ENCODE measurements at places on chromosomes 5 and 9. TPM values are rescaled to one million over a fixed set of nuclear protein-coding genes. Genes with fewer than 3 reads are reported as not detected.

The SMIM33 gene
- not detected for total RNA-seq

The LTC4S gene
- 1.6 TPM for total RNA-seq

The SAP30L gene
- total RNA-seq, result 9.1 TPM

The SH3PXD2B gene
- 24.1 TPM for total RNA-seq

The DPYSL3 gene
- 62.7 TPM for total RNA-seq

The CATSPER3 gene
- 0.30 TPM for total RNA-seq

The LEAP2 gene
- total RNA-seq, result 0.34 TPM

The NEUROG1 gene
- not detected for total RNA-seq

The OR1Q1 gene
- total RNA-seq, result not detected

The ADGRD2 gene
- total RNA-seq, result not detected

The ORM1 gene
- total RNA-seq, result not detected

The SLC24A2 gene
- not detected for total RNA-seq

The LHX3 gene
- not detected for total RNA-seq

The PCDHA11 gene
- total RNA-seq, result not detected

The PCDHB14 gene
- total RNA-seq, result not detected

The FOXI1 gene
- not detected for total RNA-seq

The SPOCK1 gene
- total RNA-seq, result 1.2 TPM

The NR2F1-AS1 gene
- total RNA-seq, result 8.4 TPM

The PLAC8L1 gene
- total RNA-seq, result not detected

The SPATA31A3 gene
- not detected for total RNA-seq

The TRIM7 gene
- total RNA-seq, result 7.6 TPM

The SPINK4 gene
- total RNA-seq, result not detected

The IFNA13 gene
- total RNA-seq, result not detected

The BHMT2 gene
- total RNA-seq, result 1.3 TPM

The GABBR2 gene
- 4.0 TPM for total RNA-seq

The WDR31 gene
- 0.67 TPM for total RNA-seq

The CTSV gene
- total RNA-seq, result 0.89 TPM

The TNC gene
- 39.7 TPM for total RNA-seq

The CCL27 gene
- total RNA-seq, result not detected

The TTC16 gene
- not detected for total RNA-seq

The DMRTA1 gene
- total RNA-seq, result 0.17 TPM

The ALDH1A1 gene
- total RNA-seq, result 0.17 TPM

The IFNB1 gene
- total RNA-seq, result not detected

The IFNA7 gene
- not detected for total RNA-seq

The CCIN gene
- 0.89 TPM for total RNA-seq

The CER1 gene
- not detected for total RNA-seq

The DMRT1 gene
- total RNA-seq, result not detected

The SH3GL2 gene
- total RNA-seq, result 0.34 TPM

The SLC25A48 gene
- total RNA-seq, result not detected

The GCNT4 gene
- total RNA-seq, result 0.34 TPM

The GARIN3 gene
- total RNA-seq, result not detected

The CERCAM gene
- total RNA-seq, result 63.5 TPM

All from bronchus fibroblast of lung (primary cell).